Fibroblast of villous mesenchyme (primary cell): ENCODE measurements at places on chromosomes 3 and 15.

- no peak for DNase-seq
Measured at GRCh38 chr3:22451501-22451900, 700.5 kb upstream of the ZNF385D start.

DNA sequence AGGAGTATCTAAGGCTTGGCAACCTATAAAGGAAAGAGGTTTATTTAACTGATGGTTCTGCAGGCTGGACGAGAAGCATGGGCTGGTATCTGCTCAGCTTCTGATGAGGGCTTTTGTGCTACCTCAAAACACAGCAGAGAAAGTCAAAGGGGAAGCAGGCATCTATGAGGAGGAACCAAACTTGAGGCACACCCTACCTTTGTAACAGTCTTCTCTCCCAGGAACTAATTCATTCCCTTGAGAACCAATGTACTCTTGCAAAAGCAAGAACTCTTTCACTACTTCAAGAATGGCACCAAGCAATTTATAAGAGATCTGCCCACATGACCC, 109.0 kb downstream of the CGGBP1 start:
- DNase-seq = no peak

GRCh38 chr3:77726517-77726916, 686.6 kb downstream of the ROBO2 start:
- DNase-seq = no peak

- no peak for DNase-seq
Measured at GRCh38 chr3:149058602-149059001, 27.7 kb downstream of the HLTF start.

DNA sequence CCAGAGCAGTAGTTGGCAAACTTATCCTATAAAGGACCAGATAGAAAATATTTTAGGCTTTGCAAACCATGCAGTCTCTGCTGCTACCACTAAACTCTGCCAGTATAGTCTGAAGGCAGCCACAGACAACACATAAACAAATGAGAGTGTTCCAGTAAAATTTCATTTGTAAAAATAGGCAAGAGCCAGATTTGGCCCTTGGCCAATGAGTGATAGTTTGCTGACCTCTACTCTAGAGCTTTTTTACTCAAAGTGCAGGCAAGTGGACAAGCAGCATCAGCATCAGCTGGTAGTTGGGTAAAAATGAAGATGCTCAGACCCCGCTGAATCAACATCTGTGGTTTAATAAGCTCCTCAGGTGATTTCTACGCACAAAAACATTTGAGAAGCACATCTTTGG, 269.8 kb downstream of the NTRK3 start:
- no peak for DNase-seq

DNA sequence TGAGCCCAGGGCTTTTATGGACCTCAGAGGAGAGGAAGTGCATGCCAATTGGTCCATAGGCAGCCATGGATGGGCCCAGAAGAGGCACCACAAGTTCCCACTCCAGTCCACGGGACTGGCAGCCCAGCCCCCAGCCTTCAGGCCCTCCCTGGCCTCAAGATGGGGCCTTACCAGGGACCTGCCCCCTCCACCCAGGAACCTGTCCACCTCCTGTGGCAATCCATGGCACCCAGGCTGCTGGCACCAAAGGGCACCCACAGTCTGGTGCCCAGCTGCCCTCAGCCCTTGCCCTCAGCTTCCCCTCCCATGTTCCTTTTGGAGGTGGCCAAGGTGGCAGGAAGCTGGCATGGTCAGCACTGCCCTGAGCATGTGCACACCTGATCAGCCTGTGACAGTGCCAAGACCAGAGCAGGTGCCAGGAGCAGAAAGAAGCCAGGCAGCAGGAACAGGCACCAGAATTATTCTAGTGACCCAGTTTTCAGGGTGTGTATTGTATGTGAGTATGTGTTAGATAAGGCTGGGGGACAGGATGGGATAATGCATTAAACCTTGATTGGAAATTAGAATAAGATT, 415.0 kb downstream of the NTRK3 start:
- DNase-seq = no peak

- peak; percentile 58 for DNase-seq
Measured at GRCh38 chr3:39433642-39434041, 27.1 kb downstream of the RPSA start.

- peak; percentile 96 for DNase-seq
Measured at GRCh38 chr3:72273615-72274014, 488.7 kb upstream of the PROK2 start.

DNA sequence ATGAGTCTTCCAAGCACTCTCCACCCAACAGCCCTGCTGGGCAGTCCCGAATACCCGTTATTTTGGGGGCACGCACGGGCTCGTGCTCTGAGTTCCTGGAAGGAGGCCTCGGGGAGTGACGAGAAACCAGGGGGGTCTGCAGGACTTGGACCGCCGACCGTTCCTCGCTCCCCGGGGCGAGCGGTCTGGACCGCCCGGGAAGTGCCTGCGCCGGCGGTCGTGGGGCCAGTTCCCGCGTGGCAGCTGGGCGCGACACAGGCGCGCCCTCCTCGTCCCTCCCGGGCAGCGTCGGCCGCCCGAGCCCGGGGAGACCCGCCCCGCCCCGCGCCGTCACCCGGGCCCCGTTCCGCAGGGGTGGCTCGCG, 387 bp downstream of the GNB4 start:
- peak; percentile 37 for DNase-seq

DNA sequence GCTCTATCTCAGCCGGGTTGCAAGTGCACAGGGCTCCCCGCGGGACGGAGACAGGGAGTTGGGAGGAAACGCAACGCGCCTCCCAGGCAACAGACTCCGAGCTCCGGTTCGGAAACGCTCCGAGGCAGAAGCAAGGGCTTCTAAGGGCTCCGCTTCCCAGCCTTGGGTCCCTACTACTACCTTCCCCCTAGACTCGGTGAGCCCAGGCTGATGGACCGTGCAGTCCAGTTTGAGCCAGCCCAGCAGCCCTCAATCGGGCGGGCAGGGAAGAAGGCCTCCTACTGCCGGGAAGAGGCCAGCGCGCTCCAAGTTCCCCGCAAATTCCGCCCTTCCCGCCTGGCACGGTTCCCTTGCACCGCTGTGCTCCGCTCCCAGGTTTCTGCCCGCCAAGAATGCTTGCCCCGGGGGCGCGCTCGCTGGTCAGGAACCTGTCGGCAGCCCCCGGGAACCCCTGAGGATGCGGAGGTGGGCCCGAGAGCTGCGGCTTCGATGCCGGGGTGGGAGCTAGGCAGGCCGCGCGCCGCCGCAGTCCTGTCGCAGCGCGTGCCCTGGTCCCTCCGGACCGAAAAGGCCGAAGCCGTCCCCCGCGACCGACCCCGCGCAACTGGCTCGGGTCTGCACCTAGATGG, 728 bp downstream of the TRANK1 start:
- DNase-seq = peak; percentile 61

DNA sequence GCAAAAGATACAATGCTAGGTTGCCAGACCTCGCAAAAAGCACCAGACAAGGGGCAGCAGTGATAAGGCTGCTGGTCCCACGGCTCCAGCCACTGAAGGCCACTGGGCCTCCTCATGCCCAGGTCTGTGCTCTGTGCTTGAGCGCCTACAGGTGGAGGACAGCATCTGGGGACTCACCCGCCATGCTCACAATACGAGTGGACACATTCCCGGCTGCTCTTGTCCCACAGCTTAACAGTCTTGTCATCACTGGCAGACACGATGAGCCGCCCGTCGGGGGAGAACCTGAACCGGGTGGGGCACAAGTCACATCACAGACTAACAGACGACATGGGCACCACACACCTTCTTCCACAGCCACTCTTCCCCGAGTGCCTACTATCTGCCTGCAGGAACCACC, 7.4 kb downstream of the POC1A start:
- DNase-seq = no peak

DNA sequence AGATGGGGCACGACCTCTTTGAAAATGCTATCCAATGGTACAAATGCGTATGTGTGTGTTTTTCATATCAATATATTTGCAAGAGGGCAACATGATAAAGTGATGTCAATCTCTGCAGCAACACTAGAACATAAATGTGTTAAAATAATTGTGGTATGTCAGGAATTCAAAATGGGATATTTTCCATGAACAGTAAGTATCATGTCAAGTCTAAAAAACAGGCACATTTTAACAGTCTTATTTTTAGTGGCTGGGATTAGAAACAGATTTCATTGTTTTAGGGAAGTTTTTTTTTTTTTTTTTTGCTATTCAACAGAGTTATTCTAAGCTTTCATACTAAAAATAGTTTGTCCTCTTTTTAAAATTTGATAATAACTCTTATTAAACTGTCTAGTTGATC, 209.8 kb downstream of the GAP43 start:
- no peak for DNase-seq

DNA sequence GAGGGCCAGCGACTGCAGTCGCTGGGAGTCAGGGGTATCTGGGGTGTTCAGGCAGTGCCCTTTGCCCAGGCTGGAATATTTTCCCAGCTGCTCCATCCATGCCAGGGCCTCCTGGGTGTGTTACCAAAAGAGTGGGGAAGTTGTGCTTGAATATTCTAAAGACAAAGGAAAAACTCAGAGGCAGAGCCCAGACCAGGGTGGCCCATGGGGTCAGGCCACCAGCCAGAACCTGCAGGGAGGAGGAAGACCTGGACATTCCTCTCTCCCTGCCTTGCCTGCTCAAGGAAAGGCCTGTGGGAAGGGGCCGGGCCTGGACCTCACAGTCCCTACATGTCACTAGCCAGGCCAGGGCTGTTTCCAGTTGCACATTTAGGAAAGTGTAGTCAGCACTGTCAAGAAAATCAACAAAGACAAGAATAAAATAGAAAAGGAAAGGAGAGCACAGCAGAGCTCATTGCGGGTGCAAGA, 16.0 kb upstream of the KLF15 start:
- no peak for DNase-seq

- no peak for DNase-seq
Measured at GRCh38 chr15:63338170-63338569, 43.5 kb downstream of the CA12 start.

- DNase-seq = no peak
Measured at GRCh38 chr3:7759630-7760029, 742.0 kb upstream of the LMCD1 start.
